ENCODE measurements at places on chromosomes 7 and 10.

DNA sequence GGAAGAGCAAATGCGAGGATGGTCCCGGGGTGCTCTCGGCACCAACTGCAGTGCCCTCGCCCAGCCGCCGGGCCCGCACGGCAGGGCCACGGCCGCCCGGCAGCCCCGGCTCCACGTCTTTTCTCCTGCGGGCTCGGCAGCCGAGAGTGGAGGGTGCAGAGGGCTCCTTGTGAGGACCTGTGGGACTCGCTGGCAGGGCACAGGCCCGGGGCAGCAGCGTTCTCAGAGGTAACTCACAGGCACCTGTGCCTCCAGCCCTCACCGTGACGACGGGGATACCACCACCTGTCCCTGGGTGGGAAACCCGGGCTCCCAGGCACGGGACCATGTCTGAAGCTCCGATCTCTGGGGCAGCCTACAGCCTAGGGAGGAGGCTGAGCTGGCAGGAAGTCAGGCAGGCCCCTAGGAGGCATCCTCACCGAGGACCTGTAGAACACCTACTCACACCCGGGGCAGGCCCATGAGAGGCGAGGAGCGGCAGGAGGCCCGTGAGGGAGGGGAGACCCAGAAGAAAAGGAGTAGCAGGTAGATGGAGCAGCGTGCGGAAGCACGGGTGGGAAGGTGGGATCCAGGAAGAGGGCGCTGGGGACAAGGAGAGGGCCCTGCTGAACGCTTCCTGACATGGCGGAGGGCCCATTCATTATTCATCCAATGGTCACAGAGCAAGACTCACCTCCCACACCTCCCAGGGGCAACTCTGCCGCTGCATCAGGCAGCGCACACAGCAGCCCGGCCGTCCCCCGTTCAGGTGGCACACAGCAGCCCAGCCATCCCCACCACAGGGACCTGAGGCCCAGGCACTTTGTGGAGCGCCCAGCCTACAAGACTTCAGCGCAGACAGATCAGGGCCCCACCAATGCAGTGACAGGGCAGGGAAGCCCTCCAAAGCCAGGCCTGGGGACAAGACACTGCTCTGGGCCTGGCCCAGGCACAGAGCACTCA, 244.9 kb downstream of the MAD1L1 start:
- no peak for DNase-seq

- no peak for DNase-seq
Observed at GRCh38 chr7:78063758-78064157, 265.2 kb downstream of the PHTF2 start.

DNA sequence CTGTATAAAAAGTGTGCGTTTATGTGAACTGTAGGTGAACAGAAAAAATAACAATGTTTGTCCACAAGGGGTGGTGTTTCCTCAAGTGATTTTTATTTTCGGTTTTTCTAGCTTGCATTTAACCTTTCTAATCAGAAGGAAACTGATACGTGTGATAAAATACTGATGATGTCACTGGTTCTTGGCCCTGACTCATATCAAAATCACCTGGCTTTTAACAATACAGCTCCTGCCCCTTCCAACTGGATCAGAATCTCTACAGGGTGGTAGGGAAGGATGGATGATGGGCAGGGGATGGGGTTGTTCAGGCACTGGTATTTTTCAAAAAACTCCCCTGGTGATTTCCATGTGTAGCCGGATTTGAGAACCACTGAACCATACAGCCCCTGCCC, 10.9 kb downstream of the NPFFR1 start:
- no peak for DNase-seq

DNA sequence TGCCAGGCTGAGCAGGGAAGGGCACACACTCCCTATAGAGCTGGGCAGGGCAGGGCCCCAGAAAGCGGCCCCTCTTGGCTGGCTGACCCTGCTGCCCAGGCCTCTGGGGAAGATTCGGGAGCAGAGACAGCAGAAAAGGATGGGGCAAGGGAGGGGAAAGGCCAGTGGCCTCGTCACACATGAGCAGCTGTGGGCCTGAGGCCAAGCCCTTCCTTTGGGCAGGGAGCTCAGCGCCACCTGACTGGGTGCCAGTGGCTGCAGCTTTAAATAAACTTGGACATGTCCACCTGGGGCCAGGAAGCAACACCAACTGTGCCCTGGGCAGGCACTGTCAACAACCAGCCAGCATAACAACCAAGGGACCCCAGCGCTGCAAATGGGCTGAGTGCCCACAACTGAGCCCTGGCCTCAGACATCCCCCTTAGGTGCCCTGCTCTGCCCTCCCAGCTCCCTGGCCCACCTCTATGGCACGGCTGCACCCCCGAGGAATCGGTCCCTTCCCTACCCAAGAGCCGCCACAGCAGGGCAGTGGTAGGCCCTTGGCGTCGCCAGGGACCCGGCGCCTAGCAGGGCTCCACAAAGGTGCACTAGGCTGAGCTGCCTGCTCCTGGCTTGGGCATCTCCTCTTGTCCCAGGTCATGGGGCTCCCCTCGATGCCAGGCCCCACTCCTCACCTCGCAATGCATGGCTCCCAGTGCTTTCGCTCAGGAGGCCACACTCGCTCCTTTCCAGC, 2.6 kb downstream of the CAMK2B start:
- no peak for DNase-seq

GRCh38 chr10:23338886-23339285, 5.7 kb downstream of the C10orf67 start:
- no peak for DNase-seq

DNA sequence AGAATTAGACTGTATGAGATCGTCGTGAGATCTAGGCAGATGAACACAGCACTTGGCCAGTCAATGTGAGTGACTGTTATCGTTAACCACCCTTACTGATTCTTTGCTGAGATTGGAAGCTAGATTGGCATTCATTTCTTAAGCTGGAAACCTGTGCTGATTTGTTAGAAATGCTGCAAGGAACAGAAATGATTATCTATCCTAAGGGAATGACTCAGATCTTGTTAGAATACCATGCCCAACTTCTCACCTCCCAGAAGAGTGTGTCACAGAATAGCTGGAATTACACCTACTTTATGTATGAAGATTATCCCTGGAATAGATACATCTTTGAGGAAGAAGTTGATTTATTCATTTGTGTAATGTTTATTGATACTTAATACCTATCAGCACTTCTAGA, 275.2 kb downstream of the AUTS2 start:
- no peak for DNase-seq

- no peak for DNase-seq
Observed at GRCh38 chr10:30820261-30820991, 190.9 kb upstream of the LYZL2 start.

DNA sequence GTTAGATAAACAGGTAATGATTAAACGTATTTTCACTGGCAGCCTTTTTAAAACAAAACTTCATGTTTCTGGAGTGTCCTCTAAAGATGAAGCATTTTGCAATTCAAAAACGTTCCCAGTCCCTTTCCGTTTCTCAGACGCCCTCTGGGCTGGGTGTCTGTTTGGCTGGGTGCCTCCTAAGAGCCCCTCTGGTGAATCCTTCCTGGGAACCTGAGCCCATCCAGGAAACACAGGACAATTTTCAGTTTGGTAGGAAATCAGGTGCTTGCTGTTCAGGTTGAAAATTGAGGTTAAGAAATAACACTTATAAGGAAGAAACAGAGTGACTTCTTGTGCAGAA, 76.7 kb downstream of the CHN2 start:
- DNase-seq = no peak

- no peak for DNase-seq
Observed at GRCh38 chr10:97940534-97940933, 89.9 kb downstream of the CRTAC1 start.

All from activated T-helper 1 cell treated with anti-CD3 and anti-CD28 coated beads, Interleukin-2, amount 50 U/mL, for 16 hours (primary cell).